CD8-positive, alpha-beta memory T cell (primary cell): ENCODE measurements at places on chromosomes 4 and X. TPM values are rescaled to one million over a fixed set of nuclear protein-coding genes. Genes with fewer than 3 reads are reported as not detected.

- H3K36me3 ChIP-seq: peaks cover 4% of the 10 kb centered on the region
- H3K4me1 ChIP-seq: no peaks in the 10 kb centered on the region
- H3K27ac ChIP-seq: no peak overlapping the region
- H3K4me3 ChIP-seq: no peak overlapping the region
- H3K27me3 ChIP-seq: no peaks in the 10 kb centered on the region
Observed at GRCh38 chr4:80027611-80028010, 45.4 kb downstream of the ANTXR2 start.

DNA sequence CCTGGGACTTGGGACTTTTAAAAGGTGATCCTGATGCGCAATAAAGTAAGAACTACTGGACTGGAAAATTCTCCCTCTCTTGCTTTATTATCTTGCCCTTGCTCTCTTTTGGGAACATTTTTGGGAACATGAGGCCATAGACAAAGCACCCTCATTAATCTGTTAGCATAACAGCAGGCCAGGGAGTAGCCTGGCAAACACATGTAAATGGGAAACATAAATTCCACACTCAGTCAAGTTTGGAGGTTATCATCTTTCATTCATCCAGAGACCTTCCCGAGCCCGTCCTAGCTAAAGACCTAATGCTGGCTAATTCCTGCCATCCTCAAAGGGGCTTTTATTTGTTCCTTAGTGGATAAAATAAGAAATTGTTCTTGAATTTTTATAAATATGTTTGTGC, 162.8 kb upstream of the ARX start:
- no peaks in the 10 kb centered on the region for H3K27me3 ChIP-seq
- H3K27ac ChIP-seq: no peak overlapping the region
- no peaks in the 10 kb centered on the region for H3K36me3 ChIP-seq
- no peaks in the 10 kb centered on the region for H3K4me1 ChIP-seq
- H3K4me3 ChIP-seq: no peak overlapping the region

The TCEAL7 gene
- total RNA-seq: not detected

- no peaks in the 10 kb centered on the region for H3K27me3 ChIP-seq
- H3K4me1 ChIP-seq: peaks cover 33% of the 10 kb centered on the region
- no peak overlapping the region for H3K27ac ChIP-seq
- peak; percentile 36 for DNase-seq
- no peak overlapping the region for H3K4me3 ChIP-seq
Observed at GRCh38 chr4:152063621-152064240, 302.9 kb upstream of the GATB start.
